Mucosa of descending colon (tissue), 3 donors: ENCODE measurements at places on chromosomes 5 and 9. TPM values are rescaled to one million over a fixed set of nuclear protein-coding genes. Genes with fewer than 3 reads are reported as not detected.

NCS1 gene
- total RNA-seq = 4.1 TPM

ZDHHC11B gene
- total RNA-seq = 6.4 TPM

CBY3 gene
- not detected for total RNA-seq

PRELID2 gene
- 151 TPM for total RNA-seq

C5orf58 gene
- total RNA-seq = not detected

FLT4 gene
- total RNA-seq = 9.7 TPM

LAMC3 gene
- 0.58 TPM for total RNA-seq

TGFBI gene
- 47.0 TPM for total RNA-seq

ECM2 gene
- 1.9 TPM for total RNA-seq

CYSRT1 gene
- total RNA-seq = not detected

LRRC26 gene
- 18.7 TPM for total RNA-seq

HACD4 gene
- total RNA-seq = 6.1 TPM
